Activated CD4-positive, alpha-beta T cell treated with anti-CD3 and anti-CD28 coated beads, Interleukin-2, amount 50 U/mL, for 16 hours (primary cell): ENCODE measurements at places on chromosomes 5 and 9.

DNA sequence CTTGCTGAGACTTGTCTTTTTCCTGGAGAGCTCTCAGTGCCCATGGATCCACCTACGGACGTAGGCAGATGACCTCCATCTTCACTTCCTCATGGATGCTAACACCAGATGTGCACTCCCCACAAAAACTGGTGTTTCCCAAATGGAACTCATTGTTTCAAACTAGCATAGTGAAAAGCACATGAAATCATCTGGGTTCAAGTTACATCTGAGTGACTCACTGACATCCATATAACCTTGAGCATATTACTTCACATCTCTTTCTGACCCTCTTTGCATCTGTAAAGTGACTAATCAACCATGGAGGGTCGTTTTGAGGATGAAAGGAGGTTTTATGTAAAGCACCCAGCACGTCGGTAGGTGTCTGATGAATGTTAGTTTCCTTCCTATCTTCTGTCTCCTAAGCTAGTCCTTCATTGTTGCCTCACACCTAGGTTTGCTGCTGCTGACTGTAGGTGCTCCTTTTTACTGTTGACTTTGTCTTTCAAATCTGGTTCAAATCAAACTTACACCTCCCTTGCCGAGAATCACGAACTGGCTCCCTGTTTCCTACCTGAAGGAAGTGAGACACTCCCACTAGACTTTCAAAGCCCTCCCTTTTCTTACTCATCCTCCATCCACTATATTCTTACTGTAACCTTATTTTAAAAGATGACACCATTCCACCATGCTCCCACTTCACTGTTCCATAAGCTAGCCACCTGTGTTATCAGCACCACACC, 10.3 kb downstream of the OCLN start:
- DNase-seq, result no peak

- peak; percentile 16 for DNase-seq
Measured at GRCh38 chr9:109888695-109889094, 108.7 kb downstream of the PALM2AKAP2 start.

GRCh38 chr5:41154491-41154890, 58.8 kb downstream of the C6 start:
- no peak for DNase-seq

GRCh38 chr9:32526707-32527048, 682 bp upstream of the RIGI start:
- DNase-seq, result no peak

DNA sequence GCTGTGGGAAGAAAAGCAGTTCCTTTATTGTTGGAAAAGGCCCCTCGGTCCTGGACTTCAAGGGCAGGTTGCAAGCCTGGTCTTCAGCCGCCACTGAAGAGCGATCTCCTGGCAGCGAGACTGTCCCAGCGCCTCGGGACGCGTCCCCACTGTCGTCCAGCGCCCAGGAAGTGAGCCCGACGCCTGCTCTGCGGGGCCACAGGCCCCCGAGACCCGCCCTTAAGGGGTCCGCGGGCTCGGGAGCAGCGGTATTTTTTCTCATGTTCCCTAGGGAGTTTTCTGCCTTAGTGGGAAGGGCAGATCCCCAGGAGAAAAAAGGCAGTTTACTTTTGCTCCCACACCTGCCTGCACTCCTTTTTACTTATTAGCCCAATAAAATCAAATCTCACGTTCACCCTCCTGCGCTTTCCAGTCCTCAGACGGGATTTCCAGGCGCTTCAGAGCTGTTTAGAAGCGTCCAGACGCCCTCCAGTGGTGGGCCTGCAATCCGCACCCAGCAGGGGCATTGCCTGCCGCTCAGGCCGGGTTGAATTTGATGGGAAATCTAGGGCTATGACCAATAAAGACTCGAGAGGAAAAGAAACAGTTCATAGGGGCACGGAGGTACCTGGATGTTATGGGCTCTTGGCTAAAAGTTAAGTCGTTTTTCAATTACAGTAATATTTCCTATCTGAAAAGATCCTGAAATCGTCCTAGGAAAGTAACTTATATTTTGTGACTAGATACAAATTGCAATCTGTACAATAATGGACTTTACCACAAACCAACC, 2.8 kb upstream of the EFNA5 start:
- DNase-seq, result peak; percentile 77

DNA sequence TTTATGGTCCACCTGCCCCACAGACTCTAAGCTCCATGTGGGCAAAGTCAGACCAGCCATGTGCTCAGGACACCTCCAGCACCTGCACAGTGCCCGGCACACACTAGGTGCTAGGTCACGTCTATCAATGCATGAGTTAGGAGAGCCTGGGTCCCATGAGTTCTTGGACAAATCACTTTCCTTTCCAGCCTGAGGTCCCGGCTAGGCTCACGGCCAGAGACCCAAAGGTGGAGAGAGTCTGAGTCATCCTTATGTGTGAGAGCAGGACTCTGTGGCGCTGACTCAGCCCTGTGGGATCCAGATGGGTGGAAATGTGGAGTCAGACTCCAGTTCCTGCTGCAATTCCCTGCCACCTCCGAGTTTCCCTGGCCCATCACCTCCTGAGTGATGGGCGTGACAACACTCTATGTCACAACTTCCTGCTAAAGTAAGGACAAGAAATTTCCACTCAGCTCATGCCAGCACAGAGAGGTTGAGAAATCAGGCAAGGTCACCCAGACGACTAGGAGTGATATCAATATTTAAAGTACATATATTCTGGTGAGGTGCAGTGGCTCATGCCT, 2.5 kb upstream of the ST6GALNAC4 start:
- DNase-seq, result peak; percentile 23

DNA sequence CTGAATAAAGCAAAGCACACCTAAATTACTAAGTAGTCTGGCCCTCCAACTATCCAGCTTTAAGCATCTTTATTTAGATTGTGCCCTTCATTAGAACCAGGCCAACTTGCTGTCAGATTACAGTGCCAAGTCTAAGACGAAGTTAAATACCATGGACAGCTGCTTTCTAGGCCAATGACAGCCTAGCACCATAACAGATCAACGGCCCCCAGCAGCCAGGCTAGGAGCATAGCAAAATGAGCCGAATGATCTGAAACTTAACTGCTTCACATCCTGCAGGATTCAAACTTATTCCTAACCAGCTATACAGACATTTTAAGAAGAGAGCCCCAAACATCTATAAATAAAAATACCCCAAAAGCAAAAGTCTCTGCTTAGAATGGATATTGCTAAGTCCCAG, 6.8 kb downstream of the SLC24A2 start:
- DNase-seq, result no peak

DNA sequence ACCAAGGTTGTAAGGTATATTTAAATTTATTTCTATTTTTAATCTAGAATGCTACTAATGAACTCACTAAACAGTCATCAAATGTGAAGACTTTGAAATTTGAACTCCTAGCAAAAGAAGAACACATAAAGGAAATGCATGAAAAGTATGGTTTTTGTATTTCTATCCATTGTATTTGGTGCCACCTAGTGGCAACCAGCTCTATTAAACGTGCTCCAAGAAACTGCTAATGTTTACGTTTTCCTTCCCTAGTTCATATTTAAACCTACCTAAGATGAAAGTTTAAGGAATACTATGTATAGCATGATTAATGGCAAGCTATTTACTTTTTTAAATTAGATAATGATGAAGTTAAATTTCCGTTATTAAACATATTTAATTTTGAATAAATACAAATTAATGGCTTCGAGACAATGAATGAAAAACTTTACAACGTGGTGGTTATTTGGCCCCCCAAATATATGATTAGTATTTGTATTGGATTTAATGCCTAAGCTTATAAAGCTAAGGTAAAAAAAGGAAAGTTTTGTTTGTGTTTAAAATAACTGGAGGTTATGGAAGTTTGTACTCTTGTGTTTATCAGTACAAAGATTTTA, 115.9 kb upstream of the SH3GL2 start:
- DNase-seq, result peak; percentile 20

DNA sequence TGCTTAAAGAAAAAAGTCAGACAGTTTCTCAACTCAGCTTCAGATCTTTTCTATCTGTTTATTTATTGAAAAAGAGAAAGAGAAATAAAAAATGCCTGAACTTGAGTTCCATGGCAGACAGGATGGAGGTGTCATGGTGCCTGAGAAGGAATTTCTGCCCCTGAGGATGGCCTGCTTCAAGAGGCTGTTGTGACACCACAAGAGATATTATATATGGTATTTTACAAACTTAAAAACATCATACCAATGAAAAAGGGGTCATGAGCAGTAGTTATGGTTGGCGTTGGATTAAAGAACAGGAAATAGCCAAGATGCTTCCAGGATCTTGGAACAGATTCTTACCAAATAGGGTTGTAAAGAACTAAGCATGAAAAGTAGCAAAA, 344.6 kb downstream of the GLIS3 start:
- no peak for DNase-seq

- DNase-seq, result no peak
Measured at GRCh38 chr9:104899759-104900247, 28.2 kb downstream of the ABCA1 start.

DNA sequence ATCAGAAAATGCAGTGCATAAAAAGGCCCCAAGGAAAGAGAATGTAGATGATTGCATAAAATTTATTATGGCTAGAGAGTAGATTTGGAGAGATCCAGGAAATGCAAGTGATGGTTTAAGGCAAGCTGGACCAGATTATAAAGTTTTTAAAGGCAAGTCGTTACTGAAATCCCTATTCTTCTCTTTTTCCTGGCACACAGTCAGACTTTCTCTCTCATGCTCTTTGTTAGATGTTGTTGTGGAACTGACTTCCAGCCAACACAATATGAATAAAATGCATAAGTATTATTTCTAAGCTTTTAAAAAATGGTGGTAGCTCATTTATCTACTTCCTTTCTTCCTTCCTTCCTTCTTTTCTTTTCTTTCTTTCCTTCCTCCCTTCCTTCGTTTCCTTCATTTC, 1085.4 kb upstream of the CDH6 start:
- no peak for DNase-seq

DNA sequence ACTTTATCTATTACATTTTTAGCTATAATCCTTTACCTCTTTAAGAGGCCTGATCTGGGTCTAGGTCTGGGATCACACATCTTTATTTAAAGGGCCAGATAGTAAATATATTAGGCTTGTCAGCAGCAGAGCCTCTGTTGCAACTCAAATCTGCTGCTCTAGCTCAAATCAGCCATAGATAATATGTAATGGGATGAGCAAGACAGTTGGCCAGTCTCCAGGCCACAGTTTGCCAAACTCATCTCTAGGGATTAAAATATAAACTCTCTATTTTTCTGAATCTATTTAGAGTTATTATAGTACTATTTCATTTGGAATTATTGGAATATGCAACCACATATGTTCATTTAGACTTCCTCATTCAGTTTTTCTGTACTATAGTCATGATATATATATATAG, 115.9 kb upstream of the MINAR2 start:
- no peak for DNase-seq

- DNase-seq, result no peak
Measured at GRCh38 chr5:110625376-110625999, 101.0 kb downstream of the TMEM232 start.

DNA sequence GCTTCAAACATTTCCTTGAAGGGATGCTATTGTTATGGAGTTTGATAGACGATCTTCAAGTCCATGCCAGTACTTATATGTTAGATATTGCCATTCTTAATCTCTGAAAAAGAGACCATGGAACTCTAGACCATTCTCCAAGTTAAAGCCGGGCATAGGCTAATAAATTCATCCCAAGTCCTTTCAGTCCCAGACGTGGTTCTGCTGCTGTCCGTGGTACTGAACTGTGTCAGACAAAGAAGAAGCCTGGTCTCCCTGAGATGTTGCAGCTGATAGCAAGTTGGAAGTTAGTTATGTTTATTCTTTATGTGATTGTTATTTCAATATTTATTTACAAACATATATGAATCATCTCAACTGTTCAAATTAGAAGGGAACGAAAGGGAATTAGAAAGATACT, 158.7 kb downstream of the NMUR2 start:
- DNase-seq, result no peak

GRCh38 chr9:744790-745484, 96.6 kb upstream of the DMRT1 start:
- no peak for DNase-seq

- peak; percentile 45 for DNase-seq
Measured at GRCh38 chr5:180135128-180135955, 63.8 kb upstream of the RNF130 start.

DNA sequence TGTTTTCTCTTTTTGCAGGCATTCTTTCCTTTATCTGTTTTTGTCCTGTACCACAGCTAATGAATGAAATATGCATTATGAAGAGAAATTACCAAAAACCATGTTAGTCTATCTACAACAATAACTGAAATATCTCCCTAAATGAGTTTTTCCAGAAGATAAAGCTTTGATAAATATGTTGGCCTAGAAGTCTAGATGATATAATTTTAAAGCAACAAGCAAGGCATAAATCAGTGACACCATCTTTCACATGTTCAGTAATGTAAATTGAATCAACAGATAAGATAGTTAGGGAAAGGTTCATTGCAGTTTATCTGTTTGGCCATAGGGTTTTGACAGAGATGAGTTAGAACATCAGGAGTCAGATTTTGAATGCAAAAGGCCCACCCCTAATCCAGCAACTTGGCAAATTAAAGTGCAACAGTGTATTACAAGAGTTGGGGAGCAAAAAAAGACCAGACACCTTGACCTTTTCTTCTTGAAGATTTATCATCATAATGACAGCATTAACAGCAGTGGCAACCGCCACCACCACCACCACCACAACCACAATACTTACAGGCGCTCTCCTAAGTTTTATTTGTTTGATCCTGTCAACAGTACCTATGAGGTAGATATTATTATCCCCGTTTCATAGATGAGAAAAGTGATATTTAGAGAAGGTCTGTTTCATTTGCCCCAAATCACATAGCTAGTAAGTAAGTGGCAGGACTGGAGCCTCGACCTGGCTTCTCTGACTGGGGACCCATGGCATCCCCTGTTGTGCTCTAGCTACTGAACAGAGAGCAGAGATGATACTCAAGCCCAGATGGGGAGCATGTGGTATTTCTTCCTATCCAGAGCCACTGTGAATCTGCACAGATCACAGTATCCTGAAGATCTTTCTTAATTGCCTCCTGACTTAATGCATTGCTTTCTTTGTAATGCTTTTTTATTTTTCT, 122.8 kb upstream of the DHFR start:
- no peak for DNase-seq

DNA sequence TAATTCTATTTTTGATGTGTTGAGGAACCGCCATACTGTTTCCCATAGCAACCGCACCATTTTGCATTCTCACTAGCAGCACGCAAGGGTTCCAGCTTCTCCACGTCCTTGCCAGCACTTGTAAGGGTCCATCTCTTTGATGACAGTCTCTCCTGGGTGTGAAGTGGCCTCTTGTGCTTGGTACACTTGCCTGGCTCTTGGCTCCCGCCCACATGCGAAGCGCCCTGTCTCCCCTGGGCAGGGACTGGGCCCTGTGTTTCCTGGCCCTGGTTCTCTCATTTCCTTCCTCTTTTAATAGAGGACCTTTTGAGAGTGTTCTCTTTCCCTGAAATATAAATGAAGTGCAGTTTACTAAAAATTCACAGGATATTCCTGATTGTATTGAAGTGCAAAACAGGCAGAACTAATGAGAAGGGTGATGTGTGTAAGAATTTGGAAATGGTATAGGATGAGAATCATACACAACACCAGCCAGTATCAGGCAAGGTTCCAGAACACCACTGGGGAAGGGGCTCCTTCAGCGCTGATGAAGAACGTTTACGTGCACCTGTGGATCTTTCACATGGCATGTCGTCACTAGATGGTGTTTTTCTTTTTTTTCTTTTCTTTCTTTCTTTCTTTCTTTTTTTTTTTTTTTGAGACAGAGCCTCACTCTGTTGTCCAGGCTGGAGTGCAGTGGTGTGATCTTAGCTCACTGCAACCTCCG, 73.0 kb downstream of the EHMT1 start:
- DNase-seq, result no peak

GRCh38 chr5:2852446-2852845, 101.0 kb upstream of the IRX2 start:
- no peak for DNase-seq

GRCh38 chr9:129553277-129553676, 67.6 kb downstream of the C9orf50 start:
- no peak for DNase-seq

- DNase-seq, result peak; percentile 83
Measured at GRCh38 chr9:36928670-36929349, 105.3 kb downstream of the PAX5 start.
